Esophagus muscularis mucosa (tissue), 4 donors: ENCODE measurements at places on chromosomes 3 and 15. TPM values are rescaled to one million over a fixed set of nuclear protein-coding genes. Genes with fewer than 3 reads are reported as not detected.

The CPN2 gene
- not detected for total RNA-seq

The UROC1 gene
- not detected for total RNA-seq

The COLQ gene
- total RNA-seq = 1.7 TPM

The LYZL4 gene
- total RNA-seq = not detected

The CPB1 gene
- 0.46 TPM for total RNA-seq
